ENCODE measurements at places on chromosomes 4 and X. TPM values are rescaled to one million over a fixed set of nuclear protein-coding genes. Genes with fewer than 3 reads are reported as not detected.

GRCh38 chrX:145825896-145826295 is 8.3 kb downstream of the SLITRK2 start:
- no peak overlapping the region for H3K27ac ChIP-seq
- peaks cover 8% of the 10 kb centered on the region for H3K27me3 ChIP-seq
- H3K4me1 ChIP-seq: no peaks in the 10 kb centered on the region
- DNase-seq: no peak
- no peaks in the 10 kb centered on the region for H3K36me3 ChIP-seq
- no peak overlapping the region for H3K4me3 ChIP-seq

DNA sequence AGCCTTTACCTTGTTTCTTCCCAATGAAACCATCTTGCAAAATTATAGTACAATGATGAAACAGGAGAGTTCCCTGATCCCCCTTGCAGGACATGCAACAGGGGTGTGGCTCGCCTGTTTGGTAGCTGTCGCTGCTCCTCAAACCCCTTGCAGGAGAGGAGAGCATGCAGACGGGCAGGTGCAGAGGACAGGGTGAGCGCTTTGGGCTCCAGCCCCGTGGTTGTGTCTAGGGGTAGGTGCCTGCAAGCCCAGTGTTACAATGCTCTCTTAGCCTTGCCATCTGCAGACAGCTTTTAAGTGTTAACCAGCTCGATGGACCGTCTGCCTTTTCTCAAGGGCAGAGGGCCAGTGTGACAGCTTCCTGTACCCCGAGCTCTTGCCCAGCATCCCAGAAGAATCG is 102.0 kb downstream of the TAB3 start:
- no peak overlapping the region for H3K4me3 ChIP-seq
- H3K36me3 ChIP-seq: no peaks in the 10 kb centered on the region
- no peaks in the 10 kb centered on the region for H3K27me3 ChIP-seq
- DNase-seq: no peak
- H3K4me1 ChIP-seq: no peaks in the 10 kb centered on the region
- H3K27ac ChIP-seq: no peak overlapping the region

- DNase-seq: peak; percentile 42
- H3K27me3 ChIP-seq: no peaks in the 10 kb centered on the region
- H3K27ac ChIP-seq: no peak overlapping the region
- H3K4me1 ChIP-seq: no peaks in the 10 kb centered on the region
Observed at GRCh38 chr4:103032574-103032973, 13.1 kb upstream of the SLC9B1 start.

DNA sequence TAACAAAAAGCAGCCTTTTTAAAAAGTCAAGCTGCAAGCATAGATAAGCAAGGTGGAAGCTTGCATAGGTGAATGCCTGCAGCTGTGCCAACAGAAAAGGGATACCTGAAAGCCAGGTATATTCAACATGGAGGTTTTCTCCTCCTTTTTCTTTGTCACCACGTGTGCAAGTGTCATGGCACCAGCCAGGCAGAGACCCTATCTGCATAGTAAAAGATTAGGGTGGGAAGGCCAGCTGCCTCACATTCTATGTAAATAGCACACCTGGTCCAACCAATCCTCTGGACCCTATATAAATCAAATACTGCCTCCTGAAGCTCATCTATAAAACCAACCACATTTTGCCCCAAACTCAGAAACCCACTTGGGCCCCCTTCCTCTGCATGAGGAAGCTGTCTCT is 28.0 kb upstream of the PLK4 start:
- no peak overlapping the region for H3K27ac ChIP-seq
- no peak for DNase-seq
- no peaks in the 10 kb centered on the region for H3K36me3 ChIP-seq
- H3K27me3 ChIP-seq: no peaks in the 10 kb centered on the region
- no peaks in the 10 kb centered on the region for H3K4me1 ChIP-seq

GRCh38 chrX:70461026-70461425 is 16.4 kb downstream of the DLG3 start:
- no peaks in the 10 kb centered on the region for H3K36me3 ChIP-seq
- H3K4me1 ChIP-seq: no peaks in the 10 kb centered on the region
- H3K27ac ChIP-seq: no peak overlapping the region
- no peak overlapping the region for H3K4me3 ChIP-seq
- H3K27me3 ChIP-seq: no peaks in the 10 kb centered on the region
- DNase-seq: no peak

- H3K27me3 ChIP-seq: no peaks in the 10 kb centered on the region
- no peaks in the 10 kb centered on the region for H3K36me3 ChIP-seq
- H3K4me3 ChIP-seq: no peak overlapping the region
- no peaks in the 10 kb centered on the region for H3K4me1 ChIP-seq
- DNase-seq: no peak
Observed at GRCh38 chr4:184680698-184681097, 31.2 kb downstream of the PRIMPOL start.

DNA sequence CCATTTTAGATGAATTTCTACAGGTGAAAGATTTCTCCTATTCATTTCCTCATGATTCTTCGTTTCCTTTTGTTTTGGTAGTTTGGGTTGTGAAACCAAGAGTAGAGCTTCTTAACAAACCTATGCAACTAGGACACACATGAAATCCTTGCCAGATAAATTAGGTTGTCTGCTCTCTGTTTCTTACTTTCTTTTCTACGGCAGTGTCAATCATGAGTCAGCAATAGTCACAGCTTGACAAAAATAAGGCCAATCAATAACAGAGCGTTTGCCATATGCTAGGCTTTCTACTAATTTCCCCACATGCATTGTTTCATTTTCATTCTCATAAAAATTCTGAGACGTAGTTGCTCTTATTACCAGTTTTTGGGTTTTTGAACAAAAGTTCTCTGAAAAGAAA is 20.3 kb downstream of the CLRN2 start:
- H3K4me1 ChIP-seq: no peaks in the 10 kb centered on the region
- H3K27me3 ChIP-seq: no peaks in the 10 kb centered on the region
- H3K27ac ChIP-seq: no peak overlapping the region
- H3K36me3 ChIP-seq: no peaks in the 10 kb centered on the region

DNA sequence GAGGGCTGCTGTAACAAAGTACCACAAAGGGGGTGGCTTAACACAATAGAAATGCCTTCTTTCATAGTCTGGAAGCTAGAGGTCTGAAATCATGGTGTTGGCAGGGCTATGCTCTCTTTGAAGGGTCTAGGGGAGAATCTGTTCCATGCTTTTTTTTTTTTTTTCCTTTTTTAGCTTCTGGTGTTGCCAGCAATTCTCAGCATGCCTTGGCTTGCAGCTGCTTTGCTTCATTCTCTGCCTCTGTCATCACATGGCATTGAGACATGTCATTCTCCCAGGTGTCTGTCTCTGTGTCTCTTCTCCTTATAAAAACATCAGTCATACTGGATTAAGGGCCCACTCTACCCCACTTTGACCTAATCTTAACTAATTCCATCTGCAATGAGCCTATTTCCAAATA is 78.6 kb upstream of the BOD1L1 start:
- DNase-seq: no peak
- no peak overlapping the region for H3K27ac ChIP-seq
- H3K4me3 ChIP-seq: no peak overlapping the region
- no peaks in the 10 kb centered on the region for H3K27me3 ChIP-seq
- H3K4me1 ChIP-seq: no peaks in the 10 kb centered on the region

DNA sequence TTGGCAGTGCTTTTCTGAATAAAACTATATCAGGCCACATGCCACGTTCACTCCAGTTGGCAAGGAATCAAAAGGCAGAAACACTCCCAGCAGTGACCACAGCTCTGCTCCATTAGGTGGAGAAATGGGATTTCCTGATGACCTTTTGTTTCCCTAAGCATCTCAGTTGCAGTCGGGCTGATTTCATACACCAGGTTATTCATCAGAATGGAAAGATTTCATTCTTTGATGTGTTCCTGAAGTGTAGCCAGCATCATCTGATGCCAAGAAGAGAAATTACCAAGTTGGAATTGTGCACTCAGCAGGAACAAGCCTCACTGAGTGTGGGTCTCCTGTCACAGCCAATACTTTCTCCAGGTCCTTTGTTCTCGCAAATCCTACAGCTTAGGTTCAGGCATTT is 193.7 kb downstream of the SPATA18 start:
- H3K27me3 ChIP-seq: no peaks in the 10 kb centered on the region
- no peak overlapping the region for H3K4me3 ChIP-seq
- DNase-seq: no peak
- no peaks in the 10 kb centered on the region for H3K4me1 ChIP-seq
- H3K27ac ChIP-seq: no peak overlapping the region
- no peaks in the 10 kb centered on the region for H3K36me3 ChIP-seq

GRCh38 chr4:52676536-52676935 is 17.4 kb upstream of the USP46 start:
- H3K27ac ChIP-seq: no peak overlapping the region
- DNase-seq: no peak
- no peaks in the 10 kb centered on the region for H3K36me3 ChIP-seq

DNA sequence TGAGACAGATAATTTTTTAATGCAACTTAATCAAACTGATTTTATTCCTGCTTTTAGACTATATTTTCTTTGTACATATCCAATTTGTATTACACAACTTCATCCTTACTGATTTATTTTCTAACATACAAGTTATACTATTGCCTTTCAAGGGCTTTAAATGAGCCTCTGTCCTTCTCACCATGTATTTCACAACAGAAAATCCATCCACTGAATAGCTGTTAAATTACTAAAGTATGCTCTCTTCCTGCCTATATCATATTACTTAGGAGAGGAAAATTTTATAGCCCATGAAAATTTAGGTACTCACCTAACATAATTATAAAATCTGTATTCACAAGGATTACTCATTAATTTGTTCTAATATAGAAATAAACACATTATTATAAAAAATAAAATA is 528.6 kb downstream of the ANKRD50 start:
- no peaks in the 10 kb centered on the region for H3K4me1 ChIP-seq
- H3K27me3 ChIP-seq: no peaks in the 10 kb centered on the region
- H3K4me3 ChIP-seq: no peak overlapping the region
- no peak overlapping the region for H3K27ac ChIP-seq
- DNase-seq: no peak
- no peaks in the 10 kb centered on the region for H3K36me3 ChIP-seq

DNA sequence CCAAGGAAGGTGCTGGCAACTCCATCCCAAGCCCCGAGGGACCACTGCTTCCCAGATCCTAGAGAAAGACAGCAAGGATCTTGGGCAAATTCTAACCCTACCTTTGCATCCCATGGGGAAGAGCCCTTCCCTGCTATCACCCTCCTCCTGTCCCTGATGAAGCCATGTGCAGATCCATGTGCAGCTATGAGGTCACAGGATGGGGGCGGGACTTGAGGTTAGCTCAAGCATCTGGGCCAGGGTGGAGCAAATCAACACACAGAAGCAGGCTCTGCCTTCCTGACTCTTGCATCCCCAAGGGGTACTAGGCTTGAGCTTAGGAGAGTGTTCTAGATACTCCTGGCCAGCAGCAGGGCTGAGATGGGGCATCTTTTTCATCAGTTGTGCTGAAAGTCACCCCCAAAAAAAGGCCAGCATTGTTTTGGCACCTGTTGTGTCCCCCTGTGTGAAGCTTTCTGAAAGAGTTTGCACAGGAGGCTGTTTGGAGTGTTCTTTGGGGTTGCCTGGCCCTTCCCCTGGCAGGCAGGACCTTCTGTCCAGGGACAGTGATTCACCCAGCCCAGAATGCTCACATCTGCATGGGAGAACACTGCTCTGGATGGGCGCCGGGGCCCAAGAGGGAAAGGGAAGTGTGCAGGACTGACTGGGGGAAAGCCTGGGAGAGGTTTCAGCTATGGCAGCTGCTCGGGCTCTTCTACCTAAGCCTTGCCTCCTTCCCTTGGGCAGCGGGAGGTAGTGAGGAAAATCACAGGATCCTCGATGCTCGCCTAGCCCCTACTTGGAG is 50.8 kb downstream of the PRPS1 start:
- H3K4me1 ChIP-seq: no peaks in the 10 kb centered on the region
- H3K36me3 ChIP-seq: no peaks in the 10 kb centered on the region
- no peak overlapping the region for H3K27ac ChIP-seq
- no peaks in the 10 kb centered on the region for H3K27me3 ChIP-seq
- DNase-seq: no peak

DNA sequence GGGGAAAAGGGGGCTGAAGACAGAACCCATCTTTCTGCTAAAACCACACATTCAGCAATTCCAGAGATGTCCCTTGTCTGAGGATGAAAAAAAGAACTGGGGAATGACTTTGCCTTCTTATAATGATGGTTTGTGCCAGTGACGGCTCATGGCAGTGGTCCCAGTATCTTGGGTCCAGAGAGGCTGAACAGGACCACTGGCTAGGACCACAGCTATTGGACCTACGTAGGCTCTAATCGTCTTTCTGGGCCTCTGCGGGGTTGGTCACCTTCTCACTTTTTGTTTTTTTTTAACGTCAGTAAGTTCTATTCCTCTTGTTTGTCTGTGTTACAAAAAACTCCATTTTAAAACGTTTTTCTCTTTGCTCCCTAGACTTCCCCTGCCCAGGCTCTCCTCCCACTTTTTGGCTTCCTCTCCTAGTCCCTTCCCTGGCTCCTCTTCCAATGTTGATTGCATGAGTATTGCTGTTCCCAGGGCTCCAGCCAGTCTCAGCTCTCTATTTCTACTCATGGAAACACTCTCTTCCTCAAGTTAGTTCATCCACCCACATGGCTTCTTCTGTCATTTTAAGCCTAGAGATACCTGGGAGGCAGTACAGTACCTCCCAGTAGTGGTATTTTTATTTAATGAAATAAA is 52.6 kb upstream of the STX18 start:
- H3K36me3 ChIP-seq: no peaks in the 10 kb centered on the region
- no peak overlapping the region for H3K4me3 ChIP-seq
- H3K27ac ChIP-seq: no peak overlapping the region
- no peak for DNase-seq
- no peaks in the 10 kb centered on the region for H3K27me3 ChIP-seq
- H3K4me1 ChIP-seq: no peaks in the 10 kb centered on the region

DNA sequence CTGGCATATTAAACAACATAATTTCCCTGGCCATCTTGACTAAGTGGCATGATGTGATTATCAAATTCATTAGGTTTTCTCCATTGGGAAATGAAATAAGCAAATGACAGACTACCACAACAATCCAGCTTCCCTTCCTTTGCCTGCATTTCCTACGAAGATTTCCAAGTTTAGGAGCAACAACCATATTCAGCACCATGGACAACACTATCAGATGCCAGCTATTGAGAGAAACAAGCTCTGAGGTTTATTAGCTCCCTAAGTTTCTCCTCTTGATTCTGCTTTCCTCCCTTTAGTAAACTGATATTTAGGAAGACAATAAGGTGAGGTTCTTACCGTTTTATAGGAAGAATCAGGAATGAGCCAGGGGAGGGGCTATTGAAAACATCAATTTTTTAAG is 36.2 kb downstream of the DCX start:
- no peaks in the 10 kb centered on the region for H3K27me3 ChIP-seq
- H3K27ac ChIP-seq: no peak overlapping the region
- H3K4me3 ChIP-seq: no peak overlapping the region
- no peaks in the 10 kb centered on the region for H3K36me3 ChIP-seq
- no peaks in the 10 kb centered on the region for H3K4me1 ChIP-seq
- DNase-seq: no peak

GRCh38 chrX:130393451-130394074 is 8.1 kb upstream of the GPR119 start:
- DNase-seq: peak; percentile 67
- H3K27ac ChIP-seq: no peak overlapping the region
- H3K4me3 ChIP-seq: no peak overlapping the region

The RTL3 gene
- not detected for total RNA-seq

The P2RY4 gene
- 0.32 TPM for total RNA-seq

The TMSB15B gene
- total RNA-seq: 1.3 TPM

The SMIM43 gene
- not detected for total RNA-seq

The SMIM31 gene
- 4.2 TPM for total RNA-seq

The FAM114A1 gene
- total RNA-seq: 18.0 TPM

The SLC25A53 gene
- total RNA-seq: 5.7 TPM

The PPAT gene
- total RNA-seq: 4.6 TPM

The PDS5A gene
- 29.0 TPM for total RNA-seq

The POF1B gene
- 5.2 TPM for total RNA-seq

The SHISA3 gene
- total RNA-seq: 0.16 TPM

The HTN1 gene
- not detected for total RNA-seq

The RASL11B gene
- 0.43 TPM for total RNA-seq

The PRKG2 gene
- 1.1 TPM for total RNA-seq

The CC2D2A gene
- 3.1 TPM for total RNA-seq

Measured in pancreas (tissue), 10 donors.